ENCODE measurements at places on chromosomes 2 and 18.

DNA sequence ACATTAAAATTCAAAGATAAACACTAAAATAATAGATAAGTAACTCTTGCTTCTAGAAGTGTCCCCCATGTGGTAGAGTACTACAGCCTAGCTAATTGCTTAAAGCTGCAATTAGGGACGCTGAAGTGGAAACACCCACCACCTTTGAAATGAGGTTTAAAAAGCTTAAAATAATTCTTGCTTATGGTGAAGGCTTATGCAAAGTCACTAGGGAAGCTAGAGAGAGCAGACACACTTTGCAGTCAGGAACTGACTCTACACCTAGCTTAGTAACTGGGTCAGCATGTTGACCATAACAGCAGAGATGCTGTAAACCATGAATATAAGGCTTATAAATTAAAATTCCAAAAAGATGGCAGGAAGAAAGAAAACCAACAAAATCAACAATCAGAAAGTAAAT is 65.4 kb upstream of the DSG1 start:
- no peak overlapping the region for H3K27ac ChIP-seq
- no peaks in the 10 kb centered on the region for H3K4me1 ChIP-seq
- no peaks in the 10 kb centered on the region for H3K36me3 ChIP-seq
- no peak overlapping the region for H3K4me3 ChIP-seq

- peak overlapping the region; percentile 54 for H3K27ac ChIP-seq
- peaks cover 64% of the 10 kb centered on the region for H3K4me1 ChIP-seq
- no peaks in the 10 kb centered on the region for H3K27me3 ChIP-seq
- no peak overlapping the region for H3K4me3 ChIP-seq
These were observed 188.3 kb upstream of the STON1 start for GRCh38 chr2:48341551-48342133.

DNA sequence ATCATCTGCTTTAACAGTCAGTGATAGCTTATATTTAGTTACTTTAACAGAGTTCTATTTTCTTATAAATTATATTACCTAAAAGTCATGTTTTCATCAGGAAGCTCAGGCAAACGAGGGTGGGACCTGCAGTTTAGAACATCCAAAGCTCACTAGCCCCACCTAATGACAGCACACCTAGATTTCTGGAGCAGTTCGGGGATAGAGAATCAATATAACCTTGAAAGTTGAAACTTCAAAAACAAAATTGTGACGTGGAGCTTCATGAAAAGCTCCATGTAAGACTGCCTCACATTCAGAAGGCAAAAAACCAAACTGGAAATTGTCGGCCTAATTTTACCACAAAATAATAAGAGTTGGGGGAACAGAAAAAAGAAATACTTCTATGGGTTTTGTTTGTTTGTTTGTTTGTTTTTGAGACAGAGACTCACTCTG is 185.9 kb upstream of the CCDC150 start:
- H3K27ac ChIP-seq = no peak overlapping the region
- no peaks in the 10 kb centered on the region for H3K4me1 ChIP-seq
- H3K36me3 ChIP-seq = no peaks in the 10 kb centered on the region
- H3K4me3 ChIP-seq = no peak overlapping the region
- no peak for DNase-seq

DNA sequence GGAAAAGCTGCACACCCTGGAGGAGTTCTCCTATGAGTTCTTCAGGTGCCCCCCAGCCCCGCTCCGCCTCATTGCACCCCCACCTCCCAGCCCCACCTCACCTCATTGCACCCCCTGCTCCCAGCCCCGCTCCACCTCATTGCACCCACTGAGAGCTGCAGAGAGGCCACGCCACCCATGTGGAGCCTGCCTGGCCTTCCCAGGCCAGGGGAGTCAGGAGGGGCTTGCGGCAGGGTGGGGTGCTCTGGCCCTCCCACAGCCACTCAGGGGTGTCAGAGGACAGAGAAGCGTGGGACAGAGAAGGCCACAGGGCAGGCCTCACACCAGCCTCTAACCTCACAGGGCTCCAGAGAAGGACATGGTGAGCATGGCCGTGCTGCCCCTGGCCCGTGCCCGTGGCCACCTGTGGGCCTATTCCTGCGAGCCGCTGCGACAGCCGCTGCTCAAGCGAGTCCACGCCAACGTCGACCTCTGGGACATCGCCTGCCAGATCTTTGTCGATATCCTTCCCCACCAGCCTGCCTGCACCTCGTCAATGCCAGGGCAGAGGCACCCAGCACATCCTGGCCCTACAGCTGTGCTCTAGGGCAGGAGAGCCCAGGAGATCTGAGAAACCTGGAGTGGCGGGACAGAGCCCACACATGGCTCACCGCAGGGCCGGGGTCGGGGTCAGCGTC is 15.0 kb upstream of the GPR17 start:
- no peak overlapping the region for H3K4me3 ChIP-seq
- peaks cover 16% of the 10 kb centered on the region for H3K4me1 ChIP-seq
- DNase-seq = no peak
- H3K27ac ChIP-seq = no peak overlapping the region

DNA sequence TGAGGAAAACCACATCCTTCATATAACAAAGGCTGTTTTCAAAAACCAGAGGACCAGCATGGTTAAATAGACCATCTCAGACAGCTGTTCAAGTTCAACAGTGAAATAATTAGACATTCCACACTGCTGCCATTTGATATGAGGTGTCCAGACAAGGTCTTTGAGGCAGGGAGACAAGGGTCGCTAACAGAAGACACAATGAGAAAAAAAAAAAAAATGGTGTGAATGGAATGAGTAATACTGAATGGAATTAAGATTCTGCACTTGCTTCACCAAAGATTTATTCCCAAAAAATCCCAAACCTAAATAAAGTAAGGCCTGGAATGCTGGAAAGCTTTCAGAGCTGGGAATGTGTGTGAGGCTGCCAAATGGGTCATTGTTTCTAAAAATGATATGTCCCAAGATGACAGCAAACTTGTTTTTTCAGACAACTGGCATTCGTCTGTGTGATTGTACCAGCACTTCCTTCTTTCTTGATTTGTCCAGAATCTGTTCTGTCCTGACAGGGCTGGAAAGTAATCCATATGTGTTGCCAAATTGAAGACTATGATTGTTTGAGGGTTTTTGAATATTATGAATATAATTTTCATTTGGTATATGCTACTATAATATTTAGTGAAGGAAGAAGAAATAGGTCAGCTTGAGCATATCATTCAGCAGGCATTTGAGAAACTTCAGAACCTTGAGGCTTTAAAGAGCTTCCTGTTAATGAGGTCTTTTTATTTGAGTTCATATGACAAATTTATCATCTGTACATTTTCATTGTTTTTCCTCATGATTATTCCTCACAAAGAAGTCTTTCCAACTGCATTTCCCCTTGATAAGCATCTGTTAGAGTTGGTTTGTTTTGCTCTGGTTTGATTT is 85.2 kb upstream of the ITGA4 start:
- peaks cover 5% of the 10 kb centered on the region for H3K4me1 ChIP-seq
- no peaks in the 10 kb centered on the region for H3K36me3 ChIP-seq
- no peaks in the 10 kb centered on the region for H3K27me3 ChIP-seq
- no peak overlapping the region for H3K27ac ChIP-seq

GRCh38 chr2:185475914-185476313 is 262.7 kb upstream of the FSIP2 start:
- no peak for DNase-seq
- H3K27ac ChIP-seq = no peak overlapping the region
- H3K4me3 ChIP-seq = no peak overlapping the region
- H3K27me3 ChIP-seq = no peaks in the 10 kb centered on the region

GRCh38 chr2:26946841-26947784 is 23.3 kb upstream of the MAPRE3 start:
- no peaks in the 10 kb centered on the region for H3K4me1 ChIP-seq
- no peaks in the 10 kb centered on the region for H3K27me3 ChIP-seq
- H3K27ac ChIP-seq = no peak overlapping the region
- no peak overlapping the region for H3K4me3 ChIP-seq
- DNase-seq = peak; percentile 54

GRCh38 chr2:33188799-33189198 is 242.0 kb downstream of the LTBP1 start:
- H3K36me3 ChIP-seq = peaks cover 29% of the 10 kb centered on the region
- no peak overlapping the region for H3K27ac ChIP-seq
- no peaks in the 10 kb centered on the region for H3K27me3 ChIP-seq
- no peak overlapping the region for H3K4me3 ChIP-seq

Data from tibial artery (tissue), 4 donors.